ENCODE measurements at places on chromosomes 4 and X.
A peak's percentile ranks its signal among the peaks of the same experiment; 100 is the strongest.

- no peak for DNase-seq
These were observed 24.0 kb downstream of the PCGF3 start for GRCh38 chr4:729336-730315.

DNA sequence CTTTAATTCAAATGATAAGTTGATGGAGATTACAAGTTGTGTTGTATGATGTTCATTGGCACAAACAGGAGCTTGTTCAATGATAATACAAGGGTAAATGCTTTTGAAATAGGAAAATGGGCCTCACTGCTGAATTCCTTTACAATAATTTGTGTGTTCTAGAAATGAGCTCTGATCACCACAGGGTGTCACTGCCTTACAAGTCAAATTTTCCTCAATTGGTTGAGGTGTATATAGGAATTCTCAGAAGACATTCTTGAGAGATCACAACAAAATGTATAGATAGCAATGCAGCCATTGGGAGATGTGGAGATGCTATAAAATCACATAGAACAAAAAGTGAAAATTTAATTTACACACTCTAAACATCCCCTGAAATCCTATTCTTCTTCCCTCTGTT is 49.6 kb downstream of the KLF8 start:
- peak; percentile 26 for DNase-seq

- no peak for DNase-seq
These were observed 1040.3 kb upstream of the PCDH10 start for GRCh38 chr4:132108784-132109183.

GRCh38 chr4:74397748-74398426 is 32.9 kb downstream of the EREG start:
- DNase-seq = no peak

- DNase-seq = no peak
These were observed 579.5 kb downstream of the GALNTL6 start for GRCh38 chr4:172392741-172393140.

GRCh38 chrX:2321411-2321810 is 179.4 kb downstream of the DHRSX start:
- no peak for DNase-seq

DNA sequence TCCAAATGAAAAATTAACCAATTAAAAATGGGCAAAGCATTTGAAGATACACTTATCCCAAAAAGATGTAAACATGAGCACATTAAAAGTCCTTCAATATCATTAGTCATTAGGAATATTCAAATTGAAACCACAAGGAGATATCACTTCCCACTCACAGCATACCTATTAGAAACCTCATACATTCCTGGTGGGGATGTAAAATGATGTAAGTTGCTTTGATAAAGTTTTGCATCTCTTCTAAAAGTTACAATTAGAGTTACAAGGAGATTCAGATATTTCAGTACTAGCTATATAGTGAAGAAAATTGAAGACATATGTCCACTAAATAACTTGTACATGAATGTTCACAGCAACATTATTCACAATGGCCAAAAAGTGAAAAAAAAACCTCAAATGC is 1109.3 kb upstream of the LCORL start:
- no peak for DNase-seq

DNA sequence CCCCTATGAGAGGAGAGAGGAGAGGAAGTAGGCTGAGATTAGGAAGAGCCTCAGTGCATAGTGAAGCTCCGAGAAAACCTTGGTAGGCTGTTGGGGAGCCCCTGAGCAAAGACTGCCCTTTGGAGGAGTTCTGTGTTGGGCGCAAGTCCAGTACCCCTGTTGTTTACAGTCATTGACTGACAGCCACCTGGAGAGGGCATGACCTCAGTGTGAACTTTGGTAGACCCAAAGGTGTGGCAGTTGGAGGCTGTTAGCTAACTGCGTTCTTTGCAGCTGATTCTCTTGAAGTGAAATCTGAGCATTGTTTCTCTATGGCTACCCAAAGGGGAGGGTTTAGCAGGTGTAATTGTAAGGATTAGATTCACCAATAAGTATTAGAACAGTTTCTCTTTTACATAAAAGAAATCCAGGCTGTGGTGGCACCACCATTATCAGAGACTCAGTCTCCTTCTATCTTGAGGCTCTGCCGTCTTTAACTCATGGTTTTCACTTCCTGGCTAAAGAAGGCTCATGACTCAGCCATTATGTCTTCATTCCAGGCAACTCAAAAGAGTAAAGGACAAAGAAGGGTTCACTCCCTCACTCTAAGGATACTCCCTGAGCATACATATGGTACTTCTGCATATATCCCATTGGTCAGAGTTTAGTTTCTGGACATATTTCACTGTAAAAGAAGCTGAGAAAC is 33.4 kb downstream of the ANXA3 start:
- no peak for DNase-seq
